ENCODE measurements at places on chromosomes 7 and 10.
A peak's percentile ranks its signal among the peaks of the same experiment; 100 is the strongest.

DNA sequence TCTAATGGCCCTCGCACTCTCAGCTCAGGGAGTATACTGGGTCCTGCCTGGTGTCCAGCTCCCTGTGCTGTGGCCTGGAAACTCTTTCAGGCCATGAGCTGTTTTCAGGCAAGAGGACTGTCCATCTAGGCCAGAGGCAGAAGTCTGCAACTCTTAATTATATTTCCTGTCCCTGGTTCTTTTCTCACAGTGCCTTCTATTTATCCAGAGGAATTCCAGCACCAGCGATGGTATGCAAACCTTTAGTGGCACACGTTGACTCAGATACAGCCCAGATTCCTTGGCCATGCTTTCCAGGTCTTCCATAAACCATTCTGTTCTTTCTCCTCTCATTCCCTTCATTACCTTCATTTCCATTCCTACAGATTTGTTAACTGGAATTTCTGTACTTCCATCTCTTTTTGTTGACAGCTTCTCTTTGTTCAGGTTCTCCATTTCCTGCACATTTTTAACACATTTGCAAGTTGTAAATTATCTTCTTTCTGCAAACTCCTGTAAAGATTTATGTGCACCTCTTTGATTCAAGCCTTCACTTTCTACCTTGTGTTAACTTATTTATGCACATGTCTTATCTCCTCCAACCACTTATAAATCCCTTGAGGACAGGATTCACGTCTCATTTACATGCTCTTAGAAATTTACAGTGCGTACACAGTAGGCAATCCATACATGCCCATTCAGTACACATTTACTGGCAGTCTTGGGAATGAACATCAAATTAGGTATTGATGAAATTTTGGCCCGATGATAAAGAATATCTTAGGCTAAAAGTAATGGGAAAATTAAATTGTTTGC is 172.1 kb downstream of the CELF2 start:
- DNase-seq: no peak

- DNase-seq: no peak
Observed at GRCh38 chr10:70849582-70850016, 33.9 kb downstream of the SGPL1 start.

GRCh38 chr10:33066558-33067236 is 108.7 kb upstream of the ITGB1 start:
- peak; percentile 13 for DNase-seq

- no peak for DNase-seq
Observed at GRCh38 chr10:287814-288213, 152.6 kb downstream of the ZMYND11 start.

DNA sequence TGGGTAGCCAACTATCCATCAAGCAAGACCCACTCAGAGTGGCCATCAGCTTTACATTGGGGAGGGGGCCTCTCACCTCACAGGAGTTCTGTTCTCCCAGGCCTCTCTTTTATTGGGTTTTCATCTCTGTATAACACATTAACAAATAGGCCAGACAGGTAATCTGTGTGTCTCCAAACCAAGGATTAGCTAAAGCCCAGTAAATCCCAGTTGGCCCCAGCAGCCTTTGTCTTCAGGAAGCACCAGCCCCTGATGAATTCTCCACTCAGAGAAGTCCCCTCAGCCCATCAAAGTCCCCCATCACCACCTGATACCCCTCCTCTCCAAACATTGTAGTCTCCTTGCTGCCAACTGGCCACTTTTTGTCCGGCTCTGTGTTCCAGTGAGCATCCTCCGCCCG is 16.9 kb upstream of the SLF2 start:
- no peak for DNase-seq

Measured in NCI-H460 (cell line).